Stimulated activated CD4-positive, alpha-beta T cell treated with anti-CD3 and anti-CD28 coated beads, Interleukin-1b, Interleukin-23, amount 100 ng/mL, for 24 hours (primary cell): ENCODE measurements at places on chromosomes 6 and 20.

- DNase-seq = no peak
Measured at GRCh38 chr6:334536-335510, 42.5 kb downstream of the DUSP22 start.

- DNase-seq = no peak
Measured at GRCh38 chr20:55632592-55632991, 372.7 kb downstream of the CBLN4 start.

DNA sequence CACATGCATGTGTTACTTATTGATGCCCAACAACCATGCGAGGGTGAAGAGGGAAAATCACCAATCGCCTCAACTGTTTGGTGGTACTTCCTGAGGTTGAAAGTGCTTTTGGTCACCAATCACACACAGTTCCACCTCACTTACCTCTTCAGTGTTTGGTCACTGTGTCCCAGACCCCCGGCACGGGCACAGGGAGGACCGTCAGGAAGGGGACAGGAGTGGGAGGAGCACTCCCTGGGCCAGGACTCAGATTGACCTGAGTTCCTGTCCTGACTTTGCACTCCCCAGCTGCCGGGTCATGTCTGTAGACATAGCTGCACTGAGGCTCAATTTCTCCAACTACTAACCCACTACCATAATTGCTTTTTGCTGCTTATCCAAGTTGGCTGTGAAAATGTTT, 74.2 kb upstream of the PBOV1 start:
- no peak for DNase-seq

DNA sequence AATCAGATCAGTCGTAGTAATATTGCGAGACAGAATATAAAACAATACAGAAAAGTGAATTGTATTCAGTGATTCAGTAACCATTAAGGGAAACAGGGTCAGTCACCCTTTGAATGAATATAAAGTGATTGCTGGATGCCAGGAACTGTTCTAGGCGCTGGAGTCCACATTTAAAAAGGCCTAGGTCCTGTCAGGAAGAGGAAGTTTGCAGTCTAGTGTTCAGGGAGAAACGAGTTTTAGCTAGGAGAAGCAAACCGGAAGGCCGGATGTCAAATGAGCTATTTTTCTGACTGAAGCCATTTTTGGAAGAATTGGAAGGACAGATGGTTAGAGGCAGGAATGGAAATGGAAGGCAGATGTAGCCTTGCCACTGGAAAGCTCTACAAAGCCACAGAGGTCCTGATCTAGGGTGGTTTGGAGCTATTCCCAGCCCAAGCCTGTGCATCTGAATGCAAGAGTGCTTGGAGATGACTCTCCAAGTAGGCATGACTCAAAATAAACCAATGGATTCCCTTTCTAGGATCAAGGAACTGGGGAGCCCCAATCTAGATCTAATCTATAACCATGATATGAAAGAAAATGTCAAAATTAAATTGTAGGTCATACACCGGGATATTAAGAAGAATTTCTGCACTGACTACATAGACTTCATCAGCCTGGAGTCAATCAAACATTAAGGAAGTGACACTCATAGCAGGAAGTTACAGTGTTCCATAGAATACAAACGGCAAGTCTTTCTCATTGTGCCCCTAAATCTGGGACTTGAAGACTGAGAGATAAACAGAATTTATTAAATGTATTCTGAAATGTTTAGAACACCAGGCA, 36.8 kb upstream of the CDKAL1 start:
- no peak for DNase-seq

DNA sequence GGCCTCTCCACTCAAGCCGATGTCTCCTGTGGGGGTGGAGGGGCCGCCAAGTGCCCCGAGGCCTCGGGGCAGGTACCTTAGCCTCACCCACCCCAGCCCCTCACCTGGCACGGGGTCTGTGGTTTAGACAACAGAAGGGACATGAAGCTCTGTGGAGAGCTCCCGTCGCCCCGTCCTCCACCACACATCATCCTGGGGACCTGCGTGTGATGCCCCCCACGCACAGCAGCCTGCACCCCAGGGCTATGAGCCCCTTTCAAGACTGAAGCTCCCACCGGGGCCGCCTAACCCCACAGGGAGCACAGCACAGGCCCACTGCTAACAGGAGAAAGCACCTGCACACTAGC, 8.2 kb downstream of the KCNQ2 start:
- DNase-seq = no peak

DNA sequence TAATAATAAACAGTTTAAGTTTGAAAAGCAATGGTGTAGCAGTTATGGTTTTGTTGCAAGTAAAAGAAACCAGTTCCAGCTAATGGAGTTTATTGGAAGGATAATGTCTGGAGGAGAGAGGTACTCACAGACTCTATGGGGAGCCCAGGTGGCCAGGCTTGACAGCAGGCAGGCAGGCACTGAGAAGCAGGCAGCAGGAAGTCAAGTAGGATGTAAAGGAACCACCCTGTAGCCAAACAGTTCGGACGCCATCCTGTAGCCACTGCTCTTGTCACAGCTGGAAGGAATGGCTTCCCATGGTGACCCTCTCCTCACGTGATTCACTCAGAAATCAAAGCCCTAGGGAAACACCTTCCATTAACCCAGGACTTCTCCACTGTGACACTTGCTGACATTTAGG, 96.7 kb upstream of the MC3R start:
- DNase-seq = no peak

DNA sequence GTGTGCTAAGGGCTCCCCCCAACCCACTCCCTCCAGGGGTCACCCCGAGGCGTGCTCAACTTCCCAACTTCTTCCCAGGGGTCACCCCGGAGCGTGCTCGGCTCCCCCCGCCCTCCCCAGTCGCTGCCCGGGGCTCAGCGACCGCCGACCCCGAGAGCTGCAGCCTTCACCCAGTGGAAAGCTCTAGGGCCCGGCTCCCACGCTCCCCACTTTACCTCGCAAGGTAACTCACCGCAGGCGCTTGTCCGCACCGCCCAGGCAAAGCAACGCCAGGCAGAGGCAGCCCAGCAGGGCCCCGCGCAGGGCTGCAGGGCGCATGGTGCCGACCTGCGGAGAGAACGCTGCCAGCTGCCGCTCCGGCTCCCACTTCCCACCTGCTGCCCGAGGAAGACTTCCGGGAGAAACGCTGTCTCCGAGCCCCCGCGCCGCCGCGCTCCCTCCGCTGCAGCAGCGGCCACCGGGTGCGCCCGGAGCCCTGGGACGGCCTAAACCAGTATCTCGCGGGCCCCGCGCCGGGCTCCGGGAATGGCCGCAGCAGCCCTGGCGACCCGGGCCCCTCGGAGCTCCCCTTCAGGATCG, 396 bp downstream of the RNASET2 start:
- DNase-seq = no peak

DNA sequence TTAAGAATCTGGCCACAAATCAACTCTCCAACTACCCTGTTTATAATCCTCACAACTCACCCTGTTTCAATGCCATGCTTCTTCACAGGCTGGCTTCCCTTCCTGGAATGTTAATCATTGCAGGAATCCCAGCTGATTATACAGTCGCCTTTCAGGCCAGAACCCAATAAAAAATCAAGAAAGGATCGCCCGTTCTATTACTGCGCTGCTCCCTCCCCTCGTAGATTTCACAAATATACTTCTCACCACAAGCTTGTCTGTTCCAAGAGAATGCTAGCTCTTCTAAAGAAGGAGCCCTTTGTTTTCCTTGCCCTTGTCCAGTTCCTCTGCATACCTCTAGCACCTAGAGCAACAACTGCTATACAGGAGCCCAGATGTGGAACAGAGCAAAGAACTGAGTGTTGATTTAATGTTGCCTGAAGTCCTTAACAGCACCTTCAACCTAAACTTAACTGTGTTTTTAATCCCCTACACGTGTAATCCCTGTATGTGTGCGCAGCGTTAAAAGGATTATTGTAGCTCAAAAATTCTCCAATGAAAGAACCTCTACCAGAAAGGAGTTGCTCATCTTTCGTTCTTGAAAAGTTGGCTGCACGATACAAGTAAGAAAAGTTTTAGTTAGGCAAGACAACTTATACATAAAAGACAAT, 988 bp downstream of the ECHDC1 start:
- DNase-seq = no peak

DNA sequence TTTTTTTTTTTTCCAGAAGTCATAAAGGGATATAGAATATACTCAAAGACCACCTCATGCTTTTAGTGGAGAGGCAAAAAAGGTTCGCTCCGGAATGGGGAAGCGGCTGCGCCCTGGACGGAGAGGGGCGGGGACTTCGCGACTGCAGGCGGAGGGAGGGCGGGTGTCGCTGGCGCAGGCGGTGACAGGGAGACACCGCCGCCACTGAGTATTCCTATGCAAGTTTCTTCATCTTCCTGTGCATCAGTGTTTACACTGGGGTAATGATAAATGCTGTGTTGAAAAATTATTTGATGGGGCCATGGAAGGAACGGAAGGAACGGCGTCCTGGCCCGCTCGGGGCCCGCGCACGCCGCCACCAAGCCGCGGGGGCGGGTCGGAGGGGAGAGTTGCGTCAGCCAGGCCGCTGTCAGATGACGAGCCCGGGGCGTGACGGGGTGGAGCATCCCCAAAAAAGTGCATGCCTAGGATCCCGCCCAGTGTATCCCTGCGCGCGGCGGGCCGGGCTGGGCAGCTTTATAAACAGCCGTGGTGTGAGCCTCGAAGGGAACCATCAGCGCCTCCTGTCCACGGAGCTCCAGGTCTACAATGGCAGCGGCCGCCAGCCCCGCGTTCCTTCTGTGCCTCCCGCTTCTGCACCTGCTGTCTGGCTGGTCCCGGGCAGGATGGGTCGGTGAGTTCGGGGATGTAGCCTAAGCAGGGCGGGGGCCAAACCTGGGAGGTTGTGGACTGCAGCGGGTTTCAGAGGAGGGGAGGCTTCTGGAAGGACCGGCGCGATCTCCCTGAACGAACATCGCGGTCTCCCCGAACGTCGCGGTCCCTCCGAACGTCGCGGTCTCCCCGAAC, at the start of gene ULBP1:
TSS of gene ULBP1 (plus strand) at position 482 of the 846 bp plus-strand sequence. CDS start at position 589, 107 bp downstream.
- peak; percentile 59 for DNase-seq

DNA sequence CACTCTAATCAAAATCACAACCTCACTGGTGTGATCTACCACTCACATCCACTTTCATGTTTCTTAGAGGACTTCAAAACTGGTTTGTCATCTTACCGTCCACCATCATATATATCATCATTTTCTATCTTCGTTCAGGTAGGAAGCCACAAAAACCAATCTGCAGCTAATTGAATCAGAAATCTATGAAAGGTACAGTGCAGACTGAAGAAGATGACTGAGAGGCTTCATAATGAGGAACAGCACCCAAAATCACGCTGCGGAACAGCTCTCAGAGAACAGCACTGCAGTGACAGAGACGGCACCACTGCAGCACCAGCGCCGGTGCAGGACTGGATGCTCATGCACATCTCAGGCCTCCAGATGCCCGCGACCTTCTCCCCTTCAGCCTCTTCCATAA, 13.0 kb downstream of the GMDS start:
- DNase-seq = no peak

GRCh38 chr6:88492824-88493223, 326.7 kb upstream of the CNR1 start:
- no peak for DNase-seq

DNA sequence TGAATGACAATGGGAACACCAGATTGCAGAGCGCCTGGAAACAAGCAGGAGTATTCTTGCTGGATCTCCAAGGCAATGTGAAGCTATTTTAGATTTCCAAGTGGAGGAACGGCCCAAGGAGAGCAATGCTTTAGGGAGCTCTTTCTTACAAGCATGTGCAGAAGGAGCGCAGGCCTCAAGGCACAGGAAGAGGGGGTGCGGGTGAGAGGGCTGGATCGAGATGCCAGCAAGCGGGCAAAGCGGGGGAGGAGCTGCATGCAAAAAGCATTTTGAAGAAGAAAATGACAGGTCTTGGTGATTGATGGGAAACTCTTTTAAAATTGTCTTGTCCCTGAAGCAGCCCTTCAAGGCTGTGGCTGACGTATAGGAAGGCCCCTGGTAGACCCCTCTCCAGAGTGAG, 171.9 kb downstream of the QRSL1 start:
- no peak for DNase-seq

- DNase-seq = no peak
Measured at GRCh38 chr6:118895261-118895560, 1.3 kb downstream of the ASF1A start.

DNA sequence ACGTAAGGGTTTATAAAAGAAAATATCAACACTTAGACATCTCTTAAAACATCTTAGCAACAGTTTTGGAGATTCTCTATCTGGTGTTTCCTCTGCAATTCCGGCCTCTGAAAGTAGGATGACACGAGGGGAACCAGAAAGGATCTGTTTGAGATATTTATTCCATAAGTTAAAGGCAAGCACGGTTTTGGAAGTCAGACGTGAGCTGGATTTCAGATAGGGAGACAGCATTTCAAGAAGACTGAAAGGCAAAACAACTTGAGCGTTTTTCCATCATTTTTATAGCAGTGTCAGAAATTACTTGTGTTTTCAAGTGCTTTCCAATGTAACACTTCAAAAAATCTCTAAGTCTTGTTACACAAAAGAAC, 52.9 kb upstream of the BTN3A2 start:
- DNase-seq = no peak
